ENCODE measurements at places on chromosomes 2 and 18. TPM values are rescaled to one million over a fixed set of nuclear protein-coding genes. Genes with fewer than 3 reads are reported as not detected.

- H3K27me3 ChIP-seq = no peaks in the 10 kb centered on the region
- H3K27ac ChIP-seq = no peak overlapping the region
- H3K4me3 ChIP-seq = no peak overlapping the region
- no peaks in the 10 kb centered on the region for H3K36me3 ChIP-seq
- DNase-seq = no peak
- H3K4me1 ChIP-seq = peaks cover 10% of the 10 kb centered on the region
Observed at GRCh38 chr18:35174093-35174731, 66.6 kb upstream of the ZNF397 start.

DNA sequence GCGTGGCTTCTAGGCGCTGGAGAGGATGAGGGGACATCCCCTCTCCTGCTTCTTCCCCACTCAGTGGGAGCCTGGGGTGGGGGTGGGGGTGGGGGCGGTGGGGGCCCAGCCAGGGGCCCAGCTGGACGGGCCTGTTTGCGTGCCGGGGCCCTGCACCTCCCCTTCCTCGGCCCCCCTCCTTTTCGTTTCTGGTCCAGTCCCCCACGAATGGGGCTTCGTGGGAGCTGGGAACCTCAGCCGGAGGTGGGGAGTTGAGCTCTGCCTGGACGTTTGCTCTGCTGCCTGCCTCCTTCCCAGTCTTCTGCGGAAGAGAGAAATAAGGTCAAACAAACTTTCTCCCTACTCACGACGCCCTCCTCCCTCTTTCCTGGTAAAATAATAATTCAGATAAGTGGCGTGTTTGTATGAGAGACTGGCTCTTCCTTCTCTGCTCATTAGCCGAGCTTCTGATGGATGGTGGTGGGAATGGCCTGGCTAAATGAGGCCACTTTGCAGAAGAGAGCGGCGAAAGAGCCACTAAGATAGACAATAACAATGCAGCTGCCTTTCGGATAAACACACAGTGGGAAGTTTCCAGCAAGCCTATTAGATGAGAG, 782 bp downstream of the MTA3 start:
- peak; percentile 24 for DNase-seq
- H3K4me1 ChIP-seq = peaks cover 28% of the 10 kb centered on the region
- H3K36me3 ChIP-seq = no peaks in the 10 kb centered on the region
- H3K4me3 ChIP-seq = peak overlapping the region; percentile 96
- no peaks in the 10 kb centered on the region for H3K27me3 ChIP-seq

GRCh38 chr2:240645801-240646175, 20.5 kb downstream of the GPR35 start:
- no peaks in the 10 kb centered on the region for H3K4me1 ChIP-seq
- H3K27ac ChIP-seq = no peak overlapping the region

GRCh38 chr2:229089776-229090175, 181.3 kb downstream of the PID1 start:
- H3K27ac ChIP-seq = peak overlapping the region; percentile 24
- no peaks in the 10 kb centered on the region for H3K27me3 ChIP-seq
- no peak overlapping the region for H3K4me3 ChIP-seq
- H3K36me3 ChIP-seq = no peaks in the 10 kb centered on the region

DNA sequence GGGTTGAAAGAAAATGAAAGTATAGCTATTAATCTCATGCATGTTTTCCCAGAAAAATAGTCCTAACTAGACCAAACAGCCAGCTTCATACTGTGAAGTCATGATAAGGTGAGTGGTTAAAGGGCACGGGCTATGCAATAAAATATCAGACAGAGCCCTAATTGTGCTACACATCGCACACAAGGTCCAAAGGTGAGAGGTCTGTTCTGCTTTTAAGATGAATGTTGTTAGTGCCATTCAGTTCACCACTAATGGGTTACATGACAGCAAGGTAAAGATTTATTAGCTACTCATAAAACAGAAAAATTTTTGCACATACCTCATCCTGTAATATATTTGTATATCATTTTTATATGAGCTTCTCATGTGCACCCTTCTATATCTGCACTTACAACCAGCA, 105.0 kb upstream of the STK17B start:
- no peaks in the 10 kb centered on the region for H3K27me3 ChIP-seq
- peaks cover 11% of the 10 kb centered on the region for H3K4me1 ChIP-seq
- peak overlapping the region; percentile 82 for H3K27ac ChIP-seq
- no peak overlapping the region for H3K4me3 ChIP-seq
- peak; percentile 34 for DNase-seq

- no peak for DNase-seq
- no peak overlapping the region for H3K27ac ChIP-seq
- no peaks in the 10 kb centered on the region for H3K4me1 ChIP-seq
- H3K27me3 ChIP-seq = peaks cover 6% of the 10 kb centered on the region
- no peaks in the 10 kb centered on the region for H3K36me3 ChIP-seq
Observed at GRCh38 chr2:208189069-208189809, 591 bp downstream of the C2orf80 start.

DNA sequence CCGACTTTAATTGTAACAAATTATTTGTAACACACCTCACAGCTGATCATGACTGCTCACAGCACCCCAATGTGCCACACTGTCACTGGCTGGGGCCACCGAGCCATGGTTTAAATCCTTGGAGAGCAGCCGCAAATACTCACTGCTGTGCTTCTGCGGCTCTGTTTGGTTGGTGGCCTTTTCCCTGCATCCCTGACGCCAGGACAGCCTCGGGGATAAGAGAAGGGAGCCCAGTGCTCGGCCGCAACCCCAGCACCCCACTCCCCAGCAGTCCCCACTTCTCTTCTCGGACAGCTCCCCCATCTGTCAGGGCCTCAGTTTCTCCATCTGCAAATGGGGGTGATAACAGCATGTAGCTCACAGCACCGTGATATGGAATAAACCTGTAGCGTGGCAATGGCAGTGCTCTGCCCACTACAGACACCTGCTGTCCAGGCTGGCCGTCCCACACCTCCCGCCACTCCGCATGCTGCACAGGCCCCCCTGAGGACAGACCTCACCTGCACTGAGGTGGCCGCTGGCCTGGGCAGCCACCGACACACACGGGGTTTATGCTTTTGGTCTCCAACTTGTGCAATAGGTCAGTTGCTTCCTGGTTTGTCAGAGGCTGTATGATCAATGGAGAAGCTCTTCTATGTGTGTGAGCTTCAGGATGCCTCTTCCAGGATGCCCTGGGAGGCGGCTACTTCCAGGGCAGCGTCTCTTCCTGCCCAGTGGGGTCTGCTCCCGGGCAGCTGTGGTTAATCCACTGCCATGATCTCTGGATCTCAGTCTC, 87.1 kb downstream of the NDUFA10 start:
- H3K4me3 ChIP-seq = no peak overlapping the region
- H3K27me3 ChIP-seq = no peaks in the 10 kb centered on the region
- H3K27ac ChIP-seq = no peak overlapping the region
- no peak for DNase-seq

GRCh38 chr2:240329778-240330177, 105.7 kb upstream of the GPC1 start:
- H3K36me3 ChIP-seq = no peaks in the 10 kb centered on the region
- no peaks in the 10 kb centered on the region for H3K4me1 ChIP-seq
- no peak for DNase-seq

DNA sequence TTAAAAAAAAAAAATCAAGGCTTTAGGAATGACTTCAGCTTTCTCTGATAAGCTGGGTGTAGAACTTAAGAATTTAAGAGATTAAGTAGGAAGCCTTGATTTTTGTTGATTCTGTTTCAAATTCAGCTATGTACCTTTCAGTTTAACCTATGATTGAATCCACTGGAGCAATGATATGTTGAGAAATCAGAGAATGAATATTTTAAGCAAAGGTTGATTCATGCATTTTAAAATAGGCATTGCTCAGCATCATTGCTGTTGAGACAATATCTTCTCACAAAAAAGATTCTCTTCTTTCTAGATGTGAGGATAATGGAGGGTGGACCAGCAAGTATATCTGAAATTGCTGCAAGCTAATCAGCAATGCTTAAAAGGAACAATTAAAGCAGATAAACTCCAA, 109.8 kb downstream of the MAP3K20 start:
- DNase-seq = no peak
- no peaks in the 10 kb centered on the region for H3K36me3 ChIP-seq
- H3K4me1 ChIP-seq = peaks cover 9% of the 10 kb centered on the region
- H3K4me3 ChIP-seq = no peak overlapping the region
- H3K27me3 ChIP-seq = no peaks in the 10 kb centered on the region
- peak overlapping the region; percentile 73 for H3K27ac ChIP-seq

- H3K27me3 ChIP-seq = no peaks in the 10 kb centered on the region
- no peaks in the 10 kb centered on the region for H3K4me1 ChIP-seq
- no peaks in the 10 kb centered on the region for H3K36me3 ChIP-seq
- no peak overlapping the region for H3K4me3 ChIP-seq
- H3K27ac ChIP-seq = no peak overlapping the region
- DNase-seq = no peak
Observed at GRCh38 chr2:153072077-153072476, 353.7 kb downstream of the ARL6IP6 start.

- no peaks in the 10 kb centered on the region for H3K4me1 ChIP-seq
- H3K4me3 ChIP-seq = no peak overlapping the region
- no peaks in the 10 kb centered on the region for H3K27me3 ChIP-seq
- no peak for DNase-seq
- H3K36me3 ChIP-seq = no peaks in the 10 kb centered on the region
Observed at GRCh38 chr18:38941711-38942561, 1376.3 kb upstream of the CELF4 start.

EMX1 gene
- total RNA-seq = 1.5 TPM

NDC80 gene
- 1.9 TPM for total RNA-seq

DLGAP1 gene
- total RNA-seq = 3.7 TPM

TGOLN2 gene
- total RNA-seq = 232 TPM
